KBM-7 (cell line): ENCODE measurements at places on chromosomes 2 and 18.

DNA sequence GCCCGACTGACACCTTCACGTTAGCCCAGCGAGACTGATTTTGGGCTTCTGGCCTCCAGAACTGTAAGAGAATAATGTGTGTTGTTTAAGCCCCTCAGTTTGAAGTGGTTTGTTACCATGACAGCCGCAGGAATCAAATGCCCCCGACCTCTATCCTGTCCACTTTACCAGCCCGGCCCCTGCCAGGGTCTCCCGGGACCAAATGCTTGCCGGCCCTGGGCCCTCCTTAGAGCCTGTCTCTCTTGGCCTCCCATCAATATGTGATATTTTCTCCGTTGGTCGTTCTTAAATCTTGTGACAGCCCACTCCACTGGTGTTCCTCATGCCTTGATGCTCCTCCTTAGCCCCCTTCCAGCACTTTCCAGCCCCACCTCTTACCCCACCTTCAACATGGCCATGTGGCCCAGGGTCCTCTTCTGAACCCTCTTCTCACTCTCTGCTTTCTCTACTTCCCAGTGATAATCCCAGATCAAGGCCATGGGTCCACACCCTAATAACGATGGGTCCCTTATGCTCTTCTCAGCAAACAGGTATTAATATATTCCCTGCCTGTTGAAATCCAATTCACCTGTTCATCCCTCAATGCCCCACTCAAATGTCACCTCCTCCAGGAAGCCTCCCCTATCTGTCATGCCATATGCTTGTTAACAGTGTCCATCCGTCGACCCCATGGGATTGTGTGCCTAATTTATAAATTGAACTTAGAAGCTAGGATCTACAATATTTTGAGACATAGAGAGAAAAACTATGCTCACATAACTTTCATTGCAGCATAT, 192.8 kb downstream of the ZFP36L2 start:
- no peak for DNase-seq

- DNase-seq, result no peak
These were observed 92.9 kb downstream of the TXNL1 start for GRCh38 chr18:56545464-56545863.

DNA sequence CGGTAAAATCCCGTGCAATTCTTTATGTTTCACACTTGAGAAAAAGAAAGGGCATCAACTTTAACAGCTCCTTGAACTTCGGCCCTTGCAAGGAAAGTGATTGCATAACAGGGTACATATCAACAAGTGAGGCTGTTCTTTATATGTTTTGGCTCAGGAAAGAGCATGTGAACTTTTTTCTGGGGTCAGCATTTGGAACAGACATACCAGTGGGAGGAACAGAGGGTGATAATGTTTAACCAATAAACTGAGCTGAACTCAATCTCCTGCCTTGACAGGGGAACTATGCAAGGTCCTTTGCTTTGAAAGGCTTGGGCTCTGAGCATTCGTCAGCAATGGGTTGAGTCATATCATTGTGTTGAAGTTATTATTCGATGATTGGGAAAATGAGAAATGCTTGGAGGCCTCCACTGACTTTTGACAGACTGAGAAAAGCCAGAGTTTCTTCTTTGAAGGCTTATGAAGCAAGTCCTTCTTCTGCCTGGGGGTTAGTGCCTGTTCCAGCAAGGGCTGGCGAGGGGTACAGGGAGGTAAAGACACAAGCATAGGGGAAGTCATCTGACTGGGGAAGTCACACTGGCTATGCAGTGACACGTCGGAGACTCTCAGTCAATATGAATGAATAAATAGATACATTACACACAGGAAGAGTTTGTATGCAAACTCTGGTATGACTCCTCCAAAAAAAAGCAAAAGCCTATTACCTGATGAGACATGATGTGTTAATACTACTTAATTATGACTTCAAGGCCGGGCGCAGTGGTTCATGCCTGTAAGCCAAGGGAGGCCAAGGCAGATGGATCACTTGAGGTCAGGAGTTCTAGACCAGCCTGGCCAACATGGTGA, 57.2 kb downstream of the CYB5A start:
- no peak for DNase-seq

GRCh38 chr2:55430211-55430975, 10.7 kb upstream of the CCDC88A start:
- no peak for DNase-seq

DNA sequence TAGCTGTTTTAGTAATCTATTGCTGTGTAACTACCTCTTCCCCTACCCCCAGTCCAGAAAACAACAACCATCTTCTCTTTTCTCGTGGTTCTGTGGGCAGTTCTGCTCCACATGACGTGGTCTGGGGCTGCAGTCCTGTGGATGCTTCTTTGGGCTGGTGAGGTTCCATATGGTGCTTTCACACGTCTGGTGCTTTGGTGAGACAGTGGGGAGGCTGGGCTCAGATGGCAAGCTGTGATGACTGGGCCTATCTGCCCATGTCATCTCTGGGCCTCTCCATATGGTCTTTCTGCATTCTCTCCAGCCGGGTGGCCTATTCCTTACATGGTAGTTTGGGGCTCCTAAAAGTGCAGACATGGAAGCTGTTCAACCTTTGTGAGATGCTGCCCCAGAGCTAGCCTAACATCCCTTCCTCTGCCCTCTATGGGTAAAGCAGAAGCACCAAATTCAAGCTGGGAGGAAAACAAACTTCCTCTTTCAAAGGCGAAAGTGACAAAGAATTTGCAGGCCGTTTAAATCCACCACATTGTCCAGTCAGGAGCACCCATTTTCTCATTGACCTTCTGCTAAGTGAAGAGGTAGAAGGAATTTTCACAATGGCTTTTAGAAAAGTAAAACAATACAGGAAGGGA, 68.3 kb upstream of the IL1R1 start:
- peak; percentile 70 for DNase-seq

- DNase-seq, result no peak
These were observed 222.5 kb downstream of the DLGAP1 start for GRCh38 chr18:4232656-4233055.

DNA sequence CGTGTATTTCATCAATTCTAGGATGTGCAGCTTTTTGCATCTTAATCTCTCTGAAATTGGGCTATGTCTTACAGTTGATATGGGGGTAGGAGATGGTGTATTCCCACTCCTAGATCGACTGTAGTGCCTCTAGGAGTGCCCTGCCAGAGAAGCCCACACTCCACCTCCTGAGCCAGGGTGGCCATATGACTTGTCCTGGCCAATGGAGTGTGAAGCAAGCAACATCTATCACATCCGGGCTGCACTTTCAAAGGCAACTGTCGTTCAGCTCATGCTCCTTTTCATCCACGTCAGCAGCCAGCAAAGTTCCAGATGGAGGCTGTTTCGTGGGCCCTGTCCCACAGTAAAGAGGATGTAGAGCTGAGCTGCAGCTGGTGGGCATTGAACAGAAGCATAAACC, 149.4 kb upstream of the SLC1A4 start:
- DNase-seq, result no peak

GRCh38 chr18:32867330-32867729, 94.5 kb upstream of the KLHL14 start:
- no peak for DNase-seq

GRCh38 chr18:9808295-9809241, 77.2 kb upstream of the TXNDC2 start:
- DNase-seq, result no peak

DNA sequence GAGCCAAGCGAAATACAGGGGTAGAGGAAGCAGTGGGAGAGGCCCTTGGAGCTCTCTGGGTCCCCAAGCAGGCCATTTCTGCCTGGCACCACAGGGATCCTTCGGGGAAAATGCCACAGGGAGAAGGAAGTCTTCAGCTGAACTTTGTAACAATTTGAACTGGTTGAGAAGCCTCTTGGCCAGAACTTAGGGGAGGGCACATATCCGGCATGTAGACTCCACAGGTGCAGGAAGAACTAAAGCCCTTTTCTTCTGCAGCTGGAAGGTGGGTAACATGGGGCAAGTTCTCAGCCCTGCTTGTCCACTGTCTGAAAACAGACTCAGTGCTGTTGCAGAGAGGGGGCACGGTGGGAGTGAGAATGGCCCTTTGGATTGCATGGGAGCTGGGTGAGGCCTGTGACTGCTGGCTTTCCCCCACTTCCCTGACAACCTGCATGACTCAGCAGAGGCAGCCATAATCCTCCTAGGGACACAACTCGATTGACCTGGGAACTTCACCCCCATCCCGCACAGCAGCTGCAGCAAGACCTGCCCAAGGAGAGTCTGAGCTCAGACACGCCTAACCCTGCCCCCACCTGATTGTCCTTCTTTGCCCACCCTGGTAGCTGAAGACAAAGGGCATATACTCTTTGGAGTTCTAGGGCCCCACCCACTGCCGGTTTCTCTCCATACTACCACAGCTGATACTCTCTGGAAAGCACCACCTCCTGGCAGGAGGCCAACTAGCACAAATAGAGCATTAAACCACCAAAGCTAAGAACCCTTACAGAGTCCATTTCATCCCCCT, 101.6 kb upstream of the FAM136A start:
- DNase-seq, result no peak

- no peak for DNase-seq
These were observed 47.0 kb downstream of the EFEMP1 start for GRCh38 chr2:55876429-55877086.

DNA sequence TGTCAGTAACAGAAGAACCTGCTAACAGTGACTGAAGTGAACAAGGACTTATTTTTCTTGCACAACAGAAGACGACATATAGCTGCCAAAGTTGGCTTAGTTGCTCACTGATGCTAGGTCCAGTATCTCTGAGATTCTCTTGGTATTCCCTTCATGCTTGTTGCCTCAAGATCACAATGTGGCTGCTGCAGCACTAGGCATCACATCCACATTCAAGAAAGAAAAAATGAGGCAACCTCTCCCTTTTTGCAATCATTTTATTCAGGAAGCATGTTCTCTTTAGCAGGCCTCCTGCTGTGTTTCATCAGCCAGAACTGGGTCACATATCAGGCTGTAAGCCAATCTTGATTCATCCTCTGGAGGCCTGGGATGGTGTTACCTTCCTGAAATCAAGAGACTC, 11.7 kb upstream of the MAPK4 start:
- DNase-seq, result no peak

DNA sequence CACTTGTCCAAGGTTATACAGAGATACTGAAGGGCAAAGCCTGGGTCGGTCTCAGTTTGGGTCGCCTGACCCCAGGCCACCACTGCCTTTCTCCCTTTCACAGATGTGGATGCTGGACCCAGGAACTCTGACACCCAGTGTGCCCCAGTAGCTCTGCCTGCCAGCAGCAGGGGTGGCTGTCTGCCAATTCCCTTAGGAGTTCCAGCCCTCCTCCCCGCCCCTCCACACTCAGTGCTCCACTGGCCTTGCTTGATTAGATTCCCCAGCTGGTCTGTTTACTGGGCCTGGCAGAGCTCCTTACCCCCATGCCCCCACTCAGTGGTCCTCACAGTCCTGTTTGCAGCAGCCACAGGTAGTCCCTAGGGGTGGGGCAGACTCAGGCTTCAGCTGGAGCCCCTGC, 75.5 kb downstream of the NPAS2 start:
- no peak for DNase-seq

DNA sequence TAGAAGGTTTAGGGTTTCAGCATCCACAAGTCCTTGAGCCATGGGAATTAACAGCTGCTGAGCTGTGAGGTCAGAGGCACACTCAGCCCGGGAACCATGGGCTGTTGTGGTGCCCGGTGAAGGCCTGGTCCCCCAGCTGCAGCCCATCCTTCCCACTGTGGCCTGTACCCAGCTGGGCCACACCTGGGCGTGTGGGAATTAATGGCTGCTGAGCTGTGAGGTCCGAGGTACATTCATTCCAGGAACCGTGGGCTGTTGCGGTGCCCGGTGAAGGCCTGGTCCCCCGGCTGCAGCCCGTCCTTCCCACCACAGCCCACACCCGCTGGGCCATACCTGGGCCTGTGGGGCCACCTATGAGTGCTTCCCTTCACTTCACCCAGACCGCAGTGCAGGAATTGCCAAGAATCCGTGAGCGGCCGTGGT, 25.2 kb downstream of the TMEM18 start:
- DNase-seq, result no peak

DNA sequence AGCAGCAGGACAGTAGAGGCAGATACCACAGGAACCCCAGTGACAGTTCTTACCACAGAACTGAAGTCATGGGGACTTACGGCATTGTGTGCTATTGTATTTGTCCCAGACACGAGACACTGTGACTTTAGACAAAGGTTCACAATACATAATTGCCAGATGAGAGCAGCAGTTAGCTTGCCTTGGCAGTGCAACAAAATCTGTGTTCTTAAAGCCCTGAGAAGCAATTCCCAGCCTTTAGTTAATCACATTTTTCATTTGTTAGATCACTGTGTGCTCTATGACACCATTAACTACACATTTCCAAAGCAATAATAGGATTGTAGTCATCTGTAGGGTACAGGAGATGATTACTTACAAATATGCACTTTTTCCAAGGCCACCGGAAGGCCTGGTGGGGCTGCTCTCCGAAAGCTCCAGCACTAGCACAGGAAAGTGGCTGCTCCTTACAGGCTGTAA, 97.5 kb upstream of the LDLRAD4 start:
- no peak for DNase-seq

- peak; percentile 39 for DNase-seq
These were observed 49.3 kb upstream of the PROKR1 start for GRCh38 chr2:68594041-68594440.

DNA sequence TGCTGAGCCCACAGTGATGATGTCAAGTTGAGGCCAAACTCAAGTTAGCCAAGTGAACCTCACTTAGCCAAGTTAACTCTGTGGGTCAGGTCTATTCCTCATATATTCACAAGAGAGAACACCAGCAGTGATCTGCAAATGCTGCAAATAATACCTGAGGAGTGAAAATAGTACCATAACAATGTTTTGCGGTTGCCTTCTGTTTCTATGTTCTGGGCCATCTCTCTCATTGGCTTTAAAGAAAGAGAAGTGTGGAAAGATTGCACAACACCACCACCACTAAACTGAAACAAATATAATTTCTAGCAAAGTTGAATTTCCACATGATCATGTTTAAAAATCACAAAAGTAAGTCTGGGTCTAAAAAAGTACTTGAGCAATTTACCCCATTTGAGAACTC, 211.1 kb upstream of the GALNT5 start:
- DNase-seq, result no peak

DNA sequence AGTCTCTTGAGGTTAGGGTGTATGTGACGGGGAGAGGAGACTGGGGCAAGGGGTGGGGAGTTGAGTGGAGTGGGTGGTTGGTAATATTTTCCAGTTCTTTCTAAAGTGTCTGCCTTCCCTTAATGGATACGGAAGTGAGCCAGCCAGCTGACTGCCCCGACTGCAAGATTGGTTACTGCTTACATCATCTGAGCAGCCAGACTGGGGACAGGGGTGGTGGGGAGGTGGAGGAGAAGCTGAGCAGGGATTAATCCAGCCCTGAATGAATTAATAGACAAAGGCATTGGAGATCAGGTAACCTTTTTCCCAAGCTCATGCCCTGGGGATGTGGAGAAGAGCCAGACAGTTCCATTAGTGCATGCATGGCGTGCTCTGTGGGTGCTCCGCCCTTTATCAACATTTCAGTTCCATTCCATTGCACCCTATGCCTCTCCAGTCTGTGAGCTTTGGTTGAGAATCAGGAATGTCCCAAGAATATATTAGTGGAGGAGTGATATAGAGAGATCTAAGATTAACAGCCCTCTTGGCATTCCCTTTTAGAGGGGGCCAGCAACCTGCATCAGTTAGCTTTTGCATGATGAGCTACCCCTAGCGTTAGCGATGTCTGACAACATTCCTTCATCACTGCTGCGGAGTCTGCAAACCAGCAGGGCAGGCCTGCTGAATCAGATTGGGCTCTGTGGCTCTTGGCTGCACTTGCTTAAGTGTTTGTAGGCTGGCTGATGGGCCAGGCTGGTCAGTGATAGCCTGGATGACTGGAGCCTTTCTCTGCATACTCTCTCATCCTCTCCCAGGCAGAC, 67.4 kb downstream of the TNP1 start:
- peak; percentile 10 for DNase-seq
